ENCODE measurements at places on chromosomes 16 and 17.

DNA sequence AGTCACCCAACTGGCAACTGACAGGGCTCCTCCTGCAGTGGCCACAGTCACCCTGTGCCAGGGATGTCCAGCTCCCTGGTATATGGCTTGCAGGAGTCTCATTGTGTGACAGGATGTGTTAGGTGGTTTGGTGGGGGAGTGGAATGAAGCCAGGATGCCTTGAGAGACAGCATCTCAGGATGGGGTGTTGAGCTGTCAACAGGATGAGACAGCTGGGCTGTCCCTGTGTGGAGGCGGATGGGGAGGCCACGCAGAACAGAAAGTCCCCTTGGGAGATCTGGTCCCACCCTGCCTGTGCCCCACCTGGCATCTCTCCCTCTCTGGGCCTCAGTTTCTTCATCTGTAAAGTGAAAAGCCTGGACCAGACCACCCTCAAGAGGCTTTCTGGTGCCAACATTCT, 9.5 kb upstream of the ZNF469 start:
- no peak for DNase-seq

- no peak for DNase-seq
Measured at GRCh38 chr16:77093999-77094398, 97.0 kb upstream of the MON1B start.

GRCh38 chr16:87924811-87925670, 11.3 kb downstream of the CA5A start:
- no peak for DNase-seq

- DNase-seq: no peak
Measured at GRCh38 chr17:3665834-3666233, 2.5 kb downstream of the TAX1BP3 start.

DNA sequence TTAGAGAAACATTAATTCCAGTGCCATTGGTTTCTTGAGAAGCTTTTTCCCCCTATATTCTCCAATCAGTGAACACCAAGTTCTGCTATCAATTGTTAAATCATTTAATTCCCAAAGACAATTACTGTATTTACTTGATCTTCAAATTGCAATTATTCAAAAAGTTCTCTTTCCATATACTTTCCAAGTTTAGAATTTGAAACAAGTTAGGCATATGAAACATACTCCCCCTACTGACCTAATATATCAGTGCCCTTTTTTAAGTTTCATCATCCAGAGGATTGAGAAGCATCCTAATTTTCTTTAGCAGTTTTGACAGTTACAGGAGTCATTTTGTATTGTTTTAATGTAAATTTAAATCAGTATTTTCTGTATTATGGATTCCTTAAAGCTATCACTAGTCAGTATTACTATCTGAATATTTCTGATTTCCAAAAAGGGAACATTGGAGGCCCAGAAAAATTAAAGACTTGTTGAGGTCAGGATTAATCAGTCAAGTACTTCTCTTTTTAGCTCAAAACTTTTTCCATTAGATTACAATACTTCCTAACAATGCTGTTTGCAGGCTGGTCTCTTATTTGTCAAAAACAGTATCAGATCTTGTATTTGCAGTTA, 16.3 kb downstream of the MEIOC start:
- DNase-seq: no peak

DNA sequence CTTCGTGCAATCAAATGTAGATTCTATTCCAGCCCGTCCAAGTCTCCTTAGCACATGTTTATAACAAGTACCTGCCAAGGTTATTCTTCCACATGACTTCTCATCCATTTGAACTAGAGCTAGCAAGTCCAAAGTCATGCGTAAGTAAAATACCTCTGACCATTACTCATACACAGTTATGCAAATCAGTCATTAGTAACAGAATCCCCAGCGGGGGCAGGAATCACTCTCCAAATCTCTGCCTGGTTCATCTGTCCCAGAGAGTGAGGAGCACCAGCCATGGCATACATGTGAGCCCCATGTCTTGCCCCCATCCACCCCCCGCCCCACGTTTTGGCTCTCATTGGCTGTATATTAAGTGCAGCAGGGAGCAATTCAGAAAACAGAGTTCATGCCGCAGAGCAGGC, 27.7 kb downstream of the SRL start:
- no peak for DNase-seq

DNA sequence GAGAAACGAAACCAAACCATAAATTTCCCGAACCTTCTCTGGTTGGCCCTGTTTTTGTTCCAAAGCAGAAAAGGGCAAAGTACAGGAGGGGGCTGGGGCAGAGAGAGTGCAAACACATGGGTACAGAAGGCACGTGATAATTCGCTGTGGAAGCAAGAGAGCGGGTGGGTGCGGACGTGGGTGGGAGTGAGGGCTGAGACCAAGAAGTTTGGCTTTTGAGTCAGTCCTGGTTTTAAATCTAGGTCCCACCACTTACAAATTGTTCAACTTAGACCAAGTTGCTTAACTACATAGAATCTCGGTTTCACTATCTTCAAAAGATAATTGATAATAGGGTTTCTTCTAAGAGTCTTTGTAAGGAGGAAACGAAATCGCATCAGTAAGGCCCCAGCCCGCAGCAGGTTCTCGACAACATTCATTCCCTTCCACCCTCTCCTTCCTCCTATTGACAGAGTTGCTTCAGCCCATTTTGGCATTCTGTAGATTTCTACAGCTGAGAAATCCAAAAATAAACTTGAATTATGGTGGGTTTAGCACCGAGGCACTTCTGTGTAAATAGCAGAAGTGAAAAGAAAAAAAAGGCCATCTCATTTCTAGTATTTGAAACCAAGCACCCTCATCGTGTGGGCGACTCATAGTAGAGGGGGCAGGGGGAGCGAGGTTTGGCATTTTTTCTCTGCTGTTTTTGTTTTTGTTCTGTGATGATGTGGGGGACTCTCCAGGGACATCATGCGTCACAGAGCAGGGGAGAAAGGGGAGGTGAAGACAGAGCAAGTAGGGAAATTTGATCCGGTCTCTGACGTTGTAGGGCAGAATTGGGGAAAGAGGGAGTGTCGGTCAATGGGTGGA, 33.6 kb upstream of the CCR7 start:
- peak; percentile 60 for DNase-seq

GRCh38 chr17:1244606-1245012, 25.6 kb upstream of the BHLHA9 start:
- no peak for DNase-seq

DNA sequence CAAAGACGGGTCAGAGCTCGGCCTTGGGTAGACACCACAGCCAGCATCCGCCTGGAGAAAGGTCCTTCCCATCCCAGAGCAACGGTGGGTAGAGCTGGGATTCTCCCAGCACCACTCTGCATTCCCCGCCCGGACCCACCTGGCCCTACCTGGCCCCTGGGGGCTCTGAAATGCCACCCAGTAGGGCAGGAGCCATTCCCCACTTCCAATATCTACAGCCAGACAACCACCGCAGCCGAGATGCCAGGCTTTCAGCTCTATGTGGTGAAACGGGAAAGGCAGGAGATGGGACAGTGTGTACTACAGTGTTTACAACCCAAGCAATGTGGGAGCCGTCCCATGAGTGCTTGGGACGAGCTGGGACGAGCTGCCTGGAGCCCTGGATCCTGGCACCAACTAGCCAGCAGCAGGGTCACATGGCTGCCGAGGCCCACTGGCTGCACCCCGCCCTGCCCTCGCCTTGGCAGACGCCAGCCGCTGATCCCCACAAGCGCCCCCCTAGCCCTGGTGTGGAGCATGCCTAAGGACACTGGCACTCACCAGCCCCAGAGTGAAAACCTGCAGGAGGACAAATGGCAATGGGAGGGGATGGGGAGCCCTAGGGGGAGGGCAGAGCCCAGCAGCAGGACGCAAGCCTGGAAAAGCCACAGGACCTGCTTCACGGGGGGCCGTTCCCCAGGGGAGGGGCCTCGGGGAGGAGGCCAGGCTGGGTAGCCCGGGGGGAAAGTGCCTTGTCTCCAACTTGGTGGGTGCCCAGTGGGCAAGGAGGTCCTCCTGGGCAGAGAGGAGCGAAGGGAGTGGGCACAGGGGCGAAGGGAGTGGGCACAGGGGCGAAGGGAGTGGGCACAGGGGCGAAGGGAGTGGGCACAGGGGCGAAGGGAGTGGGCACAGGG, 13.5 kb downstream of the TMC6 start:
- no peak for DNase-seq

- no peak for DNase-seq
Measured at GRCh38 chr16:72847187-72848027, 200.5 kb downstream of the ZFHX3 start.

GRCh38 chr17:17943281-17943984, 28.8 kb downstream of the TOM1L2 start:
- DNase-seq: no peak

DNA sequence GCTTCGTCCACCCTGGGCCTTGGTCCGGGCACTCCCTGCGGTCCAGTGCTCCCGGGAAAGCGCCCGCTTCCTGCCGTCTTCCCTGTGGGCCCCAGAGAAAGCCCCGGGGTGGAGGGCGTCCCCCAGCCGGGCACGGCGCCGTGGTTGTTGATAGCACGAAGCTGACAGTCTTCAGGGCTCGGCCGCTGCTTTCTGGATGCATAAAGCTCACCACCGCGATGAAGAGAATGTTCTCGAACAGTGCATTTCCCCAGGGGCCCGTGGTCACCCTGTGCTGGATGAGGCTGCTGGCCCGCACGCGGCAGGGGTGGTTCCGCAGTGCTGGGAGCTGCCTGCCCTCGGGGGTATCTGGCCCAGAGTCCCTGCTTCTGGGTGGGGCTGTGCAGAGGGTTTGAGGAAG, 53.2 kb downstream of the BAHCC1 start:
- no peak for DNase-seq

DNA sequence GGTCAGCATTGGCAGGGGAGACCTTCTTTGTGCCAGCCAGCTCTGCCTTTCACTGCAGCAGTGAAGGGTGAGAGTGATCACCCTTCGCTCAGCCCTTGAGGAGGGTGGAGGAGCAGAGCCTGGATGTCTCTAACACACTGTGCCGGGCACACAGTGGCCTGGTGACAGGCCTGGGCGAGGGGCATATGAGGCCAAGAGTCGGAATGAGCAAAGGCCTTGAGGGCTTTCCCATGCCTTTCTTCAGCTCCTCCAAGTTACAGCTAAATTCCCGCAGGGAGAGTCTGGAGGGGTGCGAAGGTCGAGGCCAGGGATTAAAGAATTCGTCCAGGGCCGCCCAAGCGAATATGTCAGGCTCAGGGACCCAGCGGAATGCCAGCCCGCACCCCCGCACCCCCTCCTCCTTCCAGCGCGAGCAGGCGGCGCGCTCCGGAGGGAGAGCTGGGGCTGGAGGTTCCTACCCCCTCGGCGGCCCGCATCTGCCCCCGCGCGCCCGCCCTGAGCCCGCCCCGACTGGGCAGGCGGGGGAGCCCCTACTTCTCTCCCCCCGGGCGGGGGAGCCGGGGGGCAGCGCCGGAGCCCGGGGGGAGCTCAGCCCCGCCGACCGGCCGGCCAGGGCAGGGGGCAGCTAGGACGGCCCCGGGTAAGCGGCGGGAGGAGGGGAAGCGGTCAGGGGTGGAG, at the start of gene RASL10B:
TSS of gene RASL10B (plus strand) at position 401 of the 678 bp plus-strand sequence. CDS start 3,546 bp downstream, outside the sequence.
- DNase-seq: peak; percentile 19

Data from activated gamma-delta T cell treated with anti-CD3 and anti-CD28 coated beads, Interleukin-2, amount 50 U/mL, for 16 hours (primary cell).